Stimulated activated CD4-positive, alpha-beta T cell treated with anti-CD3 and anti-CD28 coated beads, Interleukin-4, amount 100 ng/mL, for 48 hours (primary cell): ENCODE measurements at places on chromosomes 16 and 17.

DNA sequence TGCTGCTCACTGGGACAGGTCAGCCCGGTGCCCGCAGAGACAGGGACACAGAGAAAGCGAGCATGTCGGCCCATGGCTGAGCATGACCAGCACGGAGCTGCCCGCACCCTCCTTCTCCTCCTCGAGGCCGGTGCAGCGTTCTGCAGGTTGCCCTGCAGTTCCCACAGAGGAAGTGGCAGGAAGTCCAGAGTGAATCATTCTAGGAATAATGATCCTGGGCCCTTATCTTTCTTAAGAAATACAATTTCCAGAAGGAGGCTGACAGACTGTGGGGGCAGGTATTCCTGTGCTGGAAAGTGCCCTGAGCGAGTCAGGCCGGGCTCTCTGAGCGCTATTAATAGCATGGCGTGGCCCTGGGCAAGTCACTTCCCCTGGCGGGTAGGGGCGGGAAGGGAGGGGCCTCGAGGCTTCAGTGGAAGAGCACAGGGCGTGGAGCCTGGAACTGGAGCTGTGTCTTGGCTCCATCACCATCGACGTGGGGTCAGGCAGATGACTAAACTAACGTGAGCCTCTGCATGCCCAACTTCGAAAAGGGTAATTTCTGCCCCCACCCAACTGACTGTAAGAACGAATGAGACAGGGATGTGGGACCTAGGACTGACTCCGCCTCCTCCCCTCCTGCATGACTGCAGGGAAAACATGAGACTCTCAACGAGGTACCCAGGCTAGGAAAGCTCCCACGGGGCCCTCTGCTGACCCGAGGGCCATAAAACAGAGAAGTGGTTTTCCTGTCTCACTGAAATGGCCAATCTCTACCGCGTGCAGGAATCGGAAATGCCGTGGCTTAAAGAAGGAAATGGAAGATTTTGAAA is 9.8 kb downstream of the TMEM204 start:
- DNase-seq: peak; percentile 66

DNA sequence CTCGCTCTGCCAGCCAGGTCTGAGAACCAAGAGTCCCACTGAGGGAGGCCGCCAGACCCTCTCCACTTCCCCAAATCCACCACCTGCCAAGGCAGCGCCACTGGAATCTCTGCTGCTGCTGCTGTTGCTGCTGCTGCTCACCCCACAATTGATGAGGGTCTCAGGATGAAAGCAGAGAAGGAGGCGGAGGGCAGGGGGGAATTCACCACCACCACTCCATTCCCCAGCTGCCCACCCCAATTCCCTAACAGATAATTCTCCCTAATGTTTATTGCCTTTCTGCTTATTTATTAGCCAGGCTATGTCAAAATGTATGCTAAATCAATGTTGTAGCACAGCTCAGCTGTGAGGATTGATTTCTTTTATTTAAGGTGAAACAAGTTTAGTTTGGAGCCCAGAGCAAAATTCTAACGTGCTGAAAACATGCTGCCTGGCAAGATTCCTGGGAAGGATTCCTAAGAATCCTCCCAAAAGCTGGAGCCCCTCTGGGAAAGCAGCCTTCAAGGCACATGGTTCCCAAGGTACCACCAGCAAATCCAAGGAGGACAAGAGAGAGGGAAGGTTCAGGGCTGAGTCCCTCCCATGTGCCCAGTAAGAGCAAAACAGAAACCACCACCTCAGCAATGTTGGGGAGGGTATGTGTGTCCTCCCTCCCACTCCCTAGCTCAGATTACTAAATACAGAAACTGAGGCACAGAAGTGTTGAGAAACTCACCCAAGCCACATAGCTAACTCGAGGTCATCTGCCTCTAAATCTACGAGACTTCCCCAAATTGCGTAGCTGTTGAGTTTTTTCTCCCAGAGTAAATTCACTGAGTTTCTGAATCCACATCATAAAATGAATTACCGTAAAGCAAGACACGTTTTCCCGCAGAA is 12.2 kb upstream of the CDH5 start:
- no peak for DNase-seq

GRCh38 chr16:10981697-10982216 is 37.4 kb downstream of the CLEC16A start:
- DNase-seq: peak; percentile 51

- no peak for DNase-seq
Observed at GRCh38 chr17:72332367-72332766, 211.5 kb downstream of the SOX9 start.

DNA sequence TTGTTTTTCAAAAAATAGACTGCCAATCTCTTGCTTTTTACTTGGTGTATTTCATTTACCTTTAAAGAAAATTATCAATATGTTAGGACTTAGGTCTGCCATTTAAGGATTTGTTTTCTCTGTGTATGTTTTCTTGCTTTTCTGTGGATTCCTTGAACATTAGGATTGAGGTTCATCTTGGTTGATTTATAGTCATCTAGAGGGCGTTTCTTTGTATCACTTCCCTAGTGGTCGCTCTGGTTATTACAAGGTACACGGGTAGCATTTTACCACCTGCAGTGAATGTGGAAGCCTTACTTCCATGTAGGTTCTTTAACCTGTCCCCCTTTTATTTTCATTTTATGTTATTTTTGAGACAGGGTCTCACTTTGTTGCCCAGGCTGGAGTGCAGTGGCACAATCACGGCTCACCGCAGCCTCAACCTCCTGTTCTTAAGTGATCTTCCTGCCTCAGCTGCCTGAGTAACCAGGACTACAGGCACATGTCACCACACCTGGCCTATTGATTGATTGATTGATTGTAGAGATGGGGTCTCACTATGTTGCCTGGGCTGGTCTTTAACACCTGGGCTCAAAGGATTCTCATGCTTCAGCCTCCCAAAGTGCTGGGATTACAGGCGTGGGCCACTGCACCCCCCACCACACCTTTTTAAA is 35.2 kb upstream of the CBX4 start:
- DNase-seq: no peak

GRCh38 chr17:41907185-41907556 is 11.6 kb downstream of the ACLY start:
- no peak for DNase-seq
